ENCODE measurements at places on chromosomes 5 and 9.

DNA sequence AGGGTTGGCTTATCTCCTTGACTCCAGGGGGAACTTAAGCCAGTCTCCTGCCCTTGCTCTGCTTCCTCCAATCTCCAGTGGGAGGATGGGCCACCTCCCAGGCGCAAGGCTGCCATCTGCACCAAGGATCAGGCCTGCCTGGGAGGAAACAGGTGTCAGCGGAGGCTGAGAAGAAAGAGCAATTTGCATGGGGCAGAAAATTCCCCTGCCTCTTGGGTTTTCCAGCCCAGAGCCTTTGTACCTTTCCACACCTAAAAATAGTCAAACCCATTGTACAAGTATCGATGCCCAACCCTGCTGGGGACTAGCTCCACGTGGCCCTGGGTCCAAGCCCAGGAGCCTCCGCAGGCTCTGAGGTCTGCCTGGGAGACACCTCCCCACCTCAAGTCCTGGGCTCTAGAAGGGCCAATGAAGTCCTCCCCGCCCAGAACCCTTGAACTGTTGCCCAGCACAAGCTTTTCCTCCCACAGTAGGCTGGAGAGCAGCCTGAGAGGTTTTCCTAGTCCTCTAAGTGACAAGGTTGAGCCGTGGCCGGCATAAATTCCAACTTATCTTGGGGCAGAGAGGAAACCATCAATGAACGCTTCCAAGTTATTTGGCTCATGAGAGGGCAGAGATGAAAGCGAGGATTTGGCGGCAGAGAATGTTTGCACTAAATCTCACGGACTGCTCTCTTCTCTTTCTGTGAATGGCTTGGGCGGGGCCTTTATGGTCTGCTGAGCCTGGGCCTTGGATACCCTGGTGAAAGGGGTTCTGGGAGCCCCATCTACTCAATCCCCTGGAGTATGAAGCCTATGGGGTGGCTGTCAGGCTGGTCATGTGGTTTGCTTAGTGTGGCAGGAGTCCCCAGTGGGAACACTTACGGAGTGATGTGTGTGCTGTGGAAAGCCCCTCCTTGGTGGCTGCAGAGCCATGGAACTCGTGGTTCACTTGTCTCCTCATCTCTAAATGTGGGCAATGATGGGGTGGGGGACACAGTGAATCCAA lies 15.6 kb downstream of the JADE2 start:
- DNase-seq = no peak

- DNase-seq = peak; percentile 40
These were observed 16.1 kb downstream of the PCSK5 start for GRCh38 chr9:75906531-75906930.

- DNase-seq = no peak
These were observed 26.1 kb downstream of the DNAI1 start for GRCh38 chr9:34484678-34485077.

DNA sequence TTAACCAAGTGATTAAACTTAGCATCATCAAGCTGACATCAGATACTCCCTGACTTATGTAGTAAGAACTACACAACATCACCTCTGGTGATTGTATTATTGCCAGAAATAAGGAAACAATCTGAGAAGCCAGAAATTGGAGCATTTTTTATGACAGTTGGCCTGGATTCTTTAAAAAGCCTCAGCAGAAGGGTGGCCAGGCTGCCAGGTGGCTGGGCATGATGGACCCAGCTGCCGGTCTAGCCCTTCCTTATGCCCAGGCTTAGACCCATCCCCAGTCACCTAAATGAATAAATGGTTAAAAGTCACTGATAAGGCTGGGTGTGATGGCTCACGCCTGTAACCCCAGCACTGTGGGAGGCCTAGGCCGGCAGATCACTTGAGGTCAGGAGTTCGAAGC lies 12.8 kb downstream of the OR1K1 start:
- no peak for DNase-seq

DNA sequence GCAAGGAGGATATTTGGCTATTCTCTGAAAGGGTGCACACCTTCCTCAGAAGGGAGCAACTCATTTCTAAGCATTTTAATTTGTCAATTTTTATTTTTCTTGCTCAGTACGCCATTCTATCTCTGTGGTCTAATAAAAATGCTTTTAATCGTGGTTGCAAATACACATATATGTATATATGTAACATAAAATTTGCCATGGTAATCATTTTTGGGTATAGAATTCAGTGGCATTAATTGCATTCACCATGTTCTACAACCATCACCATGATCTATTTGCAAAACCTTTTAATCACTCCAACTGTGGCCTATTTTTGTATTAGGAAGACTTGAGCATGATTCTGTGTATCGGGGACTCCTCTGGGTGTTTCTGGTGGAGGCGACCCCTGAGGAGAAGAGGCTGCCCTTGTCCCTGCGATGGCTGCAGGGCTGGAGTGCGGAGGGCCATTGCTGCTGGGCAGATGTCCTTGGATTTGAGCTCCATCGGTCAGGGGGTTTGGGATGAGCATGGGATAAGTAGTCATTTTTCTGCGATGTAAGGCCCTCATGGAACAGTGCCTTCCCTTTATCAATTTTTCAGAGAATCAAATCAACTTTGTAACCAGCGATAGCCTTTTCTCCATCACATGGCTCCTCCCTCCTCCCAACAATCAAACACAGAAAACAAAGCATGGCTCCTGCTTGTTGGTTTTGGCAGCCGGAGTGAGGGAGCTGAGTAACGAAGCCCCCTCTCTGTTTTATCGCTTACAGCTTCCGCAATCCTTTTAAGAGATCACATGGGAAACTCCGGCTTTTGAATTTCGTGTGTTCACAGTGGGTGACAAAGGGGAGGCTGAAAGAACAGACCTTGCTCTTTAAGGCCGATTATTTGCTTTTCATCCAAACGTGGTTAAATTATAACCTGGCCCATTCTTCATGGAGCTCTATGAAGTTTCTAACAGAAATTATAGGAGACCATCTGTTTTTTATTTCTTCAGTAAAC lies 187.3 kb downstream of the TENT4A start:
- DNase-seq = no peak

- DNase-seq = no peak
These were observed 148.7 kb upstream of the ERCC6L2 start for GRCh38 chr9:95726756-95727155.

- DNase-seq = no peak
These were observed 2.1 kb downstream of the NR3C1 start for GRCh38 chr5:143401227-143402016.

DNA sequence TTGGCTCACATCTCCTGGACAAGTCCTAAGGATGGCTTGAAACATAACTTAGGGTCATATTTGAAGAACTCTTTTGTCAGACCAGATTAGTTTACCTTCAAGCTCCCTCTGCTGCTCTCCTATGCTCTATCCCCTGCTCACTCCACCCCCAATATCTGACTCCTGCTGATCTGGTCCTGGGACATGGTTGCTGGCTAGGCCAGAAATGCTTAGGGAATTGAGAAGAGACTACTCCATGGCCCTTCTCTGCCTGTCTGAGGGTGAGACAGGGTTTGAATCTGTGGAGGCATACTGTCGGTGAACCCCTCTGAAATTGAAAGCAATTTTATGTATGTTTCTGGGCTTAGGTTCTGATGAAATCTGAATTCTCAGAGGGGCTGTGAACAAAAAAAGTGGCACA lies 3.3 kb downstream of the OTULIN start:
- DNase-seq = no peak

GRCh38 chr5:39209924-39210323 lies 9.4 kb downstream of the FYB1 start:
- no peak for DNase-seq

- DNase-seq = no peak
These were observed 97.9 kb upstream of the CPEB4 start for GRCh38 chr5:173790177-173790719.

GRCh38 chr5:84259283-84260045 lies 125.2 kb downstream of the EDIL3 start:
- DNase-seq = no peak

- no peak for DNase-seq
These were observed 16.6 kb downstream of the POU5F2 start for GRCh38 chr5:93724791-93725190.

GRCh38 chr5:161344234-161344633 lies 202.3 kb downstream of the GABRB2 start:
- DNase-seq = no peak

- no peak for DNase-seq
These were observed 133.3 kb upstream of the IFNE start for GRCh38 chr9:21615446-21615845.

DNA sequence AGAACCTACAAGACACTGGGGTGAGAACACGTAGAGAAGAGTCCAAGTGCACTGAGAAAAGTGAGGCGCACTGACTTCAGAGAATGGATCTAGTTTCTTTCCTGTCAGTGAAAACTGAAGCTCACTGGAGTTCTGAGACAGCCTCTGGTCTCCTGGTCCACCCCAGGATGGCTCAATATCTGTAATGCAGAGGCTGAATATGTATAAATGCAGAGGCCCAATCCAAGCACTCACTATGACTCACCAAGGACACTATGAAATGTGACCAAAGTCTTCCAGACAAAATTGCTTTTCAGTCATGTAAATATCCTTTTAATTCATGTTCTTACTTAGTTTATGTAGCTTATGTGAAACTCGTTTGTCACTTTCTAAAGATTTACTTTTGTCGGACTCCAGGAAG lies 53.8 kb downstream of the NFIB start:
- no peak for DNase-seq

All from epithelial cell of prostate (primary cell).